Naive thymus-derived CD4-positive, alpha-beta T cell (primary cell): ENCODE measurements at places on chromosomes 4 and X.

DNA sequence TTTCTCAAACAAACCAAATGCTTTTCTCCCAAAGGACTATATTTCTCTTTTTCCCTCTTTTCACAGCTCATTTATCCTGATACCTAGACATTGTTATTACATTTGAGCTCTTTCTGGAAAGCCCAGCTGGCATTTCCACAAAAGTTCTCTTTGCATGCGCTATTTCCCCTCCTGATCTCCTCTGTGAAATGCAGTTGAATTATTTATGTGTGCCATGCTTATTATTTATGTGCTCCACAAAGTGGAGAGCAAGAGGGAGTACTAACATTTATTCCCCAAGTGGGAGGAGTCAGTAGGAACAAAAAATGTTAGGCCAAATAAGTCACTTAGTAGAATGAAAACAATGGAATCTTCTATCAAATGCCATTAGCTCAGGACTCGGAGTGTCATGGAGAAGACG is 626.6 kb upstream of the IGFBP7 start:
- DNase-seq, result no peak

- DNase-seq, result no peak
Observed at GRCh38 chr4:11439836-11440235, 11.1 kb upstream of the HS3ST1 start.

DNA sequence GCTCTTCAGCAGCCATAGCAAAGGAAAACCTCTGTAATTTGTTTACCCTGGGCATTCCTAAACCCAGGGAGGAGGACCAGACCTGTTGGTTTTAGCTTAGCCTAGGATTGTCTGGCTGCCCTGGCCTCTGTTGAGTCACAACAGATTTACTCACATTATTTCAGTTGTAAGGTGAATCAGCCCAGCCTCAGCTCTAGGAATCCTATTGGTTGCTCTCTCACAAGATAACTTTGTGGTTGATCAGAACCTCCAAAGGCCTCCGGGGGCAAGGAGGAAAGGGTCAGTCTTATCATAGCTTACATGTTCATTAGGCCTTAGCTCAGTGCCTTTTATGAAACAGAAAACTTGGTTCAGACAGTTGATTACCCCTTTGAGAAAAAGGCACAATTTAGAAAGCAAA is 41.0 kb downstream of the PDK3 start:
- DNase-seq, result no peak

DNA sequence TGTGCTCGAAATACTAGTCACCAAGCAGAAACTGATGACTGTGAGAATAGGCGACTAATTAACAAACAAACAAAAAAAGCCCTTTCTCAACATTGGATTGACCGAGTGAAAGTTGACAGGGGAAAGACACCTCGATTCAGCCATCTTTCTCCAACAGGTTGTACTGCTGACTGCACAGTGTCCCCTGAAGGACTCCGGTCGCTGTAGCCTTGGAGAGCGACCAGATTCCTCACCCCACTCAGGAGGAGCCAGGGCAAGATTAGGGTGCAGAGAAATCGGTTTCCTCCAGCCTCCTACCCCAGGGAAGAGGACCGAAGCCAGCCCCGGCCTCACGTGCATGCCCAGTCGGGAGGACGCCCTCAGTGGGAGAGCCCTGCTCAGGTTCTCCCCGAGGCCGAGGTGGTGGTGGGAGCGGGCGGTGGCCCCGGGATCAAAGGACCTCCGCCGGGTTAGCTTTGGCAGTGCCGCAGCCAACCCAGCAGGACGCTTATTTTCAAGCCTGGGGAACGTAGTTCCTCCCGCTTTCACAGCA is 1.1 kb upstream of the RAP1GDS1 start:
- peak; percentile 57 for DNase-seq

GRCh38 chr4:124417371-124417770 is 295.2 kb downstream of the ANKRD50 start:
- DNase-seq, result no peak
